H9 (cell line): ENCODE measurements at places on chromosomes 6 and 20. TPM values are rescaled to one million over a fixed set of nuclear protein-coding genes. Genes with fewer than 3 reads are reported as not detected.
A peak's percentile ranks its signal among the peaks of the same experiment; 100 is the strongest.

- DNase-seq = no peak
These were observed 83.8 kb upstream of the SASH1 start for GRCh38 chr6:148258868-148259267.

TRIM39 gene
- 26.2 and 26.8 TPM in 2 replicates for total RNA-seq

DNA sequence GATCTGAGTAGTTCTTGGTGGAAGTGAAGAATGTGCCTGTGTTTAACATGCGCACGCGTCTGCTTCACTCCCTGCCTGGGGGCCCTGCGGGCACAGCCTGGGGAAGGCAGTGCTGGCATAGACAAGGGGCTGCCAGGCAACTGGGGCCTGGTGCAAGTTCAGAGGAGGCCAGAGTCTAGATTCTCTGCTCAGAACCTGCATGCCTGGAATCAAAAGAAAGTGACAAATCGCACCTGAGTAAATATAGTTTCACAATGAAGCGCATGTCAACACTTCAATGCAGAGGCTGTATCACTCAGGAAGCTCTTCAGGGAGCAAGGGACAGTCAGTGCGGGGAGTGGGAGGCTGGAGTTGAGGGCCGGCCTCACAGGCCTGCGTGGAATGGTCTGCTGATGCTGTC, 24.2 kb upstream of the PPP1R14C start:
- DNase-seq = no peak

SLC22A3 gene
- 2.7 and 2.8 TPM in 2 replicates for total RNA-seq

DNA sequence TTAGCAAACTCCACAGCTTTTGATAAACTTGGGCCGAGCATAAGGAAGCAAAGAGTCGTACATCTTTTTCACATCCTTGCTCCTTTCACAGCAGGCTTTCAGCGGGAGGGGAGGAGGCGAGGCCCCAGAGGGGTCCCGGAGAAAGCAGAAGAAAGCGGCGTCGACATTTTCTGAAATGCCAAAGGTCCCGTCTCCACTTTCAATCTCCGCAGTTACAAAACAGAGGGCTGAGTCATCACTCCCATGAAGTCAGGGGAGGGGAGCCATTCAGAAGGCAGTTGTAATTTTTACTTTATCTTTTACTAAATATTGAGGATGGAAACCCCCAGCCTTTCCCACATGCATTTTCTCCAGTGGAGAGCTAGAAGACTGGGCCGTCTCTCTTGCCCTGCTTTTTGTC, 174.2 kb upstream of the THBS2 start:
- no peak for DNase-seq

DNA sequence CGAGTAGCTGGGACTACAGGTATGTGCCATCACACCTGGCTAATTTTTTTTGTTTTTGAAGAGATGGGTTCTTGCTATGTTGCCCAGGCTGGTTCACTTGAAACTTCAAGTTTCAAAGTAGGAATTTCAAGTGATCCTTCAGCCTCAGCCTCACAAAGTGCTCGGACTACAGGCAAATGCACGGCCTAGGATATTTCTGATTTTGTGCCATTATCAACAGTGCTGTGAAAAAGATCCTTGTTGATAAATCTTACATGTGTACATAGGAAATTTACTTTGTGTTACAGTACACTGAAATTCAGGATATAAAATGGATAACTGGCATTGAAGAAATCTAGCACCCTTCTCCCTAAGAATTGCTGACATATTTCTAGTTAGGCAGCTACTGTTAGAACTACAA, 184.6 kb upstream of the PRDM1 start:
- DNase-seq = no peak

GRCh38 chr6:83309344-83309743, 116.2 kb downstream of the RWDD2A start:
- DNase-seq = no peak

- DNase-seq = no peak
These were observed 110.4 kb downstream of the LIN28B start for GRCh38 chr6:105067329-105067728.

TBXT gene
- total RNA-seq = 0.31 and 0.48 TPM in 2 replicates

DNA sequence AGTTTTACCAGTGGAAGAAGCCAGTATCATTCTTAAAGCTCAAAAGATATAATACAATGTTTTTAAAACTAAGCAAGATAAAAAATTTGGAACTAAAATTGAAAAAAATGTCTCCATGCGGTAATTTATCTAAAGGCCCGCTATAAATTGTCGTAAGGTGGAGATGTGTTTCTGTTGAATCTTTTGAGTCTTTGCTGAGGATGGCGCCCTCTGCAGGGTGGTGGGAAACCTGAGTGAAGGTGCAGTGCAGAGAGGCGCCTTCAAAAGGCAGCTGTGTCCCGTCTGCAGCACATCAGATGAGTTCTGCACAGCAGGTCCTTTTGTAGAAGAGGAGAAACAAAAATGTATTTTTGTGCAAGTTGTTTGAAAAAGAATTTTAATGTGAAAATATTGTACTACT, 29.4 kb upstream of the KIF25 start:
- DNase-seq = peak; percentile 69

GRCh38 chr20:47998736-47999135, 213.5 kb upstream of the SULF2 start:
- DNase-seq = no peak
